GM03348 (cell line): ENCODE measurements at places on chromosomes 2 and 18.

- DNase-seq: no peak
Measured at GRCh38 chr2:2664989-2665833, 334.1 kb upstream of the MYT1L start.

DNA sequence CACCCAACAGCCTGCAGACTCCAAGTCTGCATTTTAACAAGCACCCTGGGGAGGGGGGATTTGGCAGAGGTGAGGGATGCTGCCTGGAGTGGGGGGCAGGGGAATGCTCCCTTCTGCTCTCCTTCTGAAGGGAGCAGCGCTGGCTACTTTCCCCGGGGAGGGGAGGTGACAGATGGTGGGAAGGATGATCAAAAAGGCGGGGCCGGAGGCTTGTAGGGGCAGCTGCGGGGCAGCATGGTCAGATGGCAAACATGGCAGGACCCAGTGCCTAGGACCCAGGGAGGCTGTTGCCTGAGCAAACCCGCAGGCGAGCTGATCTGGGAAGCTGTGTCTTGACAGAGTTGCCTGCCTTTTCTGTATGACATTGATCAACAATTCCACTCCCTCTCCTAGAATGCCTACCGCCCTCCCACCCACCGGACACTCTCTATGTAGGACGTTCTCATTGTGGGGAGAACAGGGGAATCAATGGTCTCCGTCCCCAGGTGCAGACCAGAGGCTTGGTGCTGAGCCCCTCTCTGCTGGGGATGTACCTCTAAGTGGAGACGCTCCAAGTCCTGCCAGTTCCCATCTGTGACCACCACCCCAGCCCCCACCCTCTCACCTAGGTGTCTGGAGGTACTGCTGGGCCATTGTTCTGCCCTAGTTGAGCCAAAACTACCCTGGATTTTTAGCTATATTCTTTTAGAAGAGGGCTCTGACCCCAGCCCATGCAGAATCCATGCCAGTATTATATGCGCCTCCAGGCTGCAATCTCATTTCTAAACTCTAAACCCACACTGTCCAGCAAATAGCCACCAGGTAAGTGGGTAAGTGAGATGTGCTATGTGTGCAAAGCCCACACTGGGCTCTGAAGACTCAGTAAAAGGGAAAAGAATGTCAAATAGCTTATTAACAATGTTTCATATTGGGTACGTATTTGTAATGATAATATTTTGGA lies 89.7 kb upstream of the SEC11C start:
- no peak for DNase-seq

GRCh38 chr18:55552526-55553189 lies 35.3 kb downstream of the TCF4 start:
- DNase-seq: no peak

GRCh38 chr2:200258881-200259576 lies 47.5 kb upstream of the SPATS2L start:
- DNase-seq: no peak

GRCh38 chr2:192146069-192147015 lies 48.4 kb downstream of the TMEFF2 start:
- peak; percentile 44 for DNase-seq

DNA sequence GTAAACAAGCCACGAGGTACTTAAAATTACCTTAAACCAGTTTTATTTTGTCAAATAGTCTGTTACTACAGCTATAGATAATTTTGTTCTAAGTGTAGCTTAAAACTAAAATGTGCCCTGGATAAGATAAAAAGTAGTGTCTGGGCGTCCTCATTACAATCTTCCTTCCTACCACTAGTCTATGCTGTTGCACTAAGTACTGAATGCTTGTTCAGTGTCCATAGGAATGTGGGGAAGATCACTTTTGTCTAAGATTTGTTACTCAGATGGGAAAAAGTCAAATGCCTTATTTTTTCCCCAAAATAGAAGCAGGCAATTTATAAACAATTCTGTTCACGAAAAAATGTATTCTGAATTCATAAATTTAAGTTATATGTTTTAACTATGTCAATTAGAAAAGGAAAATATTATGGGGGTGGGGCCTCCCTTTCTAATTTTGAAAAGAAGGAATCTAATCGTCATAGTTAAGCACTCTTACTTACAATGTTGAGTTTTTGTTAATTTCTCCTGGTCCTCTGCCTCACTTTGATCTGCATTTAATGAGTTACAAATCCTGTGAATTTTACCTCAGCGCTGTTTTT lies 140.4 kb upstream of the VRK2 start:
- DNase-seq: peak; percentile 84

DNA sequence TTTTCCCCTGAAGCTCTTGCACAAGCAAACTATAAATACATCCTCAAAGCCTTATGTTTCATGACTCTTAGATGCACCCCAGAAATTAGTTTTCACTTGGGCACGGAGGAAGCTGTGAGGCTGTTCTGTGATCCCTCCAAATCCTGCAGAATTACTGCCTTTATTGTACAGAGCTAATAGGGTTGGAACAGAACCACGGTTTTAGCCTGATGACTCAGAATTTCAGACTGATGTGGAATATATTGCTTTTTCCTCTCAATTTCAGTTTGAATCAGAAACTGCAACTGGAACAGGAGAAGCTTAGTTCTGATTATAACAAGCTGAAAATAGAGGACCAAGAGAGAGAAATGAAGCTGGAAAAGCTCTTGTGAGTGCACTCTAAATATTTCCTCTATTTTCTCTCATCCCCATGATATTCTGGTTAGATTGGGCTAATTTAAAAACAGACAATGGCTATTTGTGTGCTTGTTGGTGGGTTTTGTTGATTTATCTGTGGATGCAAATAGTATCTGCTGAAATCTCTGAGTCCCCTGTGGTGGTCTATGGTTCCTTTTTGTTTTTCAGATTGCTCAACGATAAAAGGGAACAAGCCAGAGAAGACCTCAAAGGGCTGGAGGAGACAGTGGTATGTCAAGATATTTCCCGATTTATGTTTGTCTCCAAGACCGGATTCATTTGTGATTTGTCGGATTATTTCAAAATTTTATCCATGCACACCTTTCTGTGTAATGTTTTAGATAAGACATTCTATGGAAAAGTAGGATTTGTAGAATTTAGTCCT lies 38.2 kb upstream of the LYPD6B start:
- DNase-seq: no peak

DNA sequence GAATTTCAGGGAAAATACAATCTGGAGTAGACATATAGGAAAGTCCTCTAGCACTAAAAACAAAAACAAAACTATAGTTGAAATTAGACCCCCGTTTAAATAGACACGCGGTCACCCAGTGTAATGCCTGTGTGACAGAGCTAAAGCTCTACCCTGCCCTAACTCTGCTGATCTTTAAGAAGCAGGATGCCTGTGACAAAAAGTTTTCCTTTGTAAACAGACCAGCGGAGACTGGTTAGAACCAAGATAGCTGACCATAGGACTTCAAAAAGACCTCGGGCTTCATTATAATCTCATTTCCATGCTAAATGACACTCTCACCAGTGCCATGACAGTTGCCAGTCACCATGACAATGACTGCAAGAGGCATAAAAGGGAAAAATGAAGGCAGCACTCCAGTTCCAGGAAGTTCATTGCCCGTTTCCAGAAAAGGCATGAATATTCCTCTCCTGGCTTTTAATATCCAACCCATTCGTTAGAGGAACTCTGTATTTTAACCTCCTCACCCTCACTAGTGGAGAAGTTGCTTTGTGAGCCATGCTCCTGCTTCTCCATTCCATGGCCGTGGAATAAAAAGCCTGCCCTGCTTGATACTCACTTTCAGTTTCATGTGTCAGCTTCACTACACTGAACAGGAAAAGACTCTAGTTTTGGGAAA lies 157.2 kb upstream of the COPS8 start:
- no peak for DNase-seq

GRCh38 chr2:13858626-13859025 lies 773.9 kb upstream of the LRATD1 start:
- DNase-seq: no peak

DNA sequence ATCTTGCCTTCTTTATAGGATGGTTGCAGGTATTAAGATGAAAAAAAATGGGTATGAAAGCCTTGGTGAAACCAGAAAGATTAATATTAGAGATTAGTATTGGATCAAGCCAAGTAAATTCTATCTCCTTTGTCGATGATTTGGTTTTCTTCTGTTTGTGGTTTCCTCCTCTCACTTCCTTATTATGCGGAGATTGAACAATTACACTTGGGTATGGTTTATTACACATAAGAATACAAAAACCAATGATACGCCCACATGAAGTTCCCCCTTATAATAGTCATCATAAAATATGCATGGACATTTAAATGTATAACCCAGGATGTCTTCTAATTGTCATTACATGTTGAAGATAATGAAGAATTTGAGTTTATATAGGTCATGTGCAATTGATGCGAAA lies 4.9 kb downstream of the LTBP1 start:
- DNase-seq: no peak

GRCh38 chr2:219060821-219061791 lies at the start of gene IHH:
TSS of gene IHH (minus strand) at chr2:219060921. CDS start at chr2:219060467, 454 bp downstream.
- peak; percentile 52 for DNase-seq

DNA sequence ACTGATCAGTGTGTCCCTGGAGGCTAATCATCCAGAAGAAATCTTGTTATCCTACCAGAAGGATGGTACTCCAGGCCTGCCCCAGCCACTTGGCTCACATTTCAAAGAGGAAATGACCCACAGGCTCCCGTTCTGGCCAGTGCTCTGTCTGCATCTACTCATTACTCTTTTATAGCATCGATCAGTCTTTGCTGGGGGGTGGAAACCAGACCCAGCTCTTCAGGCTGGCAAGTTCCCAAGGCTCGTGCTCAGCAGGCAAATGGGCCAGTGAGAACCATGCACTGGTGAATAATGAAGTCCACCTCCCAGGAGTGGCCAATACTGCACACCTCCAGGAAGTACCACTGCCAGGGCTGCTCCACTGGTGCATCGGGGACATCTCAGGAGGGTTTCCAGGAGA lies 38.8 kb downstream of the DNER start:
- no peak for DNase-seq

DNA sequence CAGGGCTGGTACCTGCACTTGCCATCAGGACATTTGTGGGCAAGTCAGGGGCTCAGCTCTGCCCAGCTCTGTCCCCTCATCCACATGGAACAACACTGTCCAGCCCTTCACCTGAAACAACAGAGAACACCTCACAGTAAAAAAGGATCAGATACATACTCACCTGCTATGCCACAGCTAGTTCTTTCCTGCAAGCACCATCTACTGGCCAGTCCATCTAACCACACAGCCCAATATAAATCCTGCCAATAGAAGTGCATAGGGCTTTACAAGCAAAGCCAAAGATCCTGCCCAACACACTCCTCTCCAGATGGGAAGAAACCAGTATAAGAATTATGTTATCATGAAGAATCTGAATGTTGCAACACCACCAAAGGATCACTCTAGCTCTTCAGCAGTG lies 52.2 kb upstream of the GALNT13 start:
- no peak for DNase-seq

DNA sequence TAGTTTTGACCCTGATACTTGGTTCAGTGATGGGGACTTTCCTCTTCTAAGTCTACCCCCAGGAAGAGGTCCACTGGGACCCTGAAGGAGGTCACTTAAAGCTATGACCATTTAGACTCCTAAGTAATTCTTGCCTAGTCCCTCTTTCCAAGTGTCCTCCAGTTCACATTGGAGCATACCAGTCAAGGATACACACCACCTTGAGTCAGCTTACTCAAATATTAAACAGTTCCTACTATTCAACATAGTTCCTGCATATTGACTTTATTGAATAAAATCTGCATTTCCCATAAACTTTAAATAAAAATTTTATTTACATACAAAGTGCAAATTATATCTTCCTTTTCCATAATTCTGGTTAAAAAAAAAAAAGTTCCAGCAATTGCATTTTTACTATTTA lies 36.3 kb downstream of the SLC5A7 start:
- no peak for DNase-seq

DNA sequence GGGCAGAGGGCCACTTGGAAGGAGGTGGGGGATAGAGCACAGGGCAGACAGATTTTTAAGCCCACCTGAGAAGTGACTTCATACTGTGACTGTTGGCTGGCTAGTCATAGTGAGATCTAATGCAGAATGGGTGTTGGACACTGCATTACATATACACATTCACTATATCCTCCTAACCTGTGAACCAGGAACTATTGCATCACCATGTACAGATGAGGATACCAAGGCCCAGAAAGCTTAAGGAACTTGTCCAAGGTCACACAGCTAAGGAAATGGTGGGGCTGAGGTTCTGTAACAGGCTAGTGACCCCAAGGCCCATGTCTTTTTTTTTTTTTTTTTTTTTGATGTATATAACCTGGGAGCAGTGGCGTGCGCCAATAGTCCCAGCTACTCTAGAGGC lies 49.6 kb upstream of the SPRED2 start:
- DNase-seq: no peak

- peak; percentile 74 for DNase-seq
Measured at GRCh38 chr2:222290736-222291484, 7.9 kb downstream of the PAX3 start.
